SHP77 (cell line): ENCODE measurements at places on chromosomes 2 and 18.

DNA sequence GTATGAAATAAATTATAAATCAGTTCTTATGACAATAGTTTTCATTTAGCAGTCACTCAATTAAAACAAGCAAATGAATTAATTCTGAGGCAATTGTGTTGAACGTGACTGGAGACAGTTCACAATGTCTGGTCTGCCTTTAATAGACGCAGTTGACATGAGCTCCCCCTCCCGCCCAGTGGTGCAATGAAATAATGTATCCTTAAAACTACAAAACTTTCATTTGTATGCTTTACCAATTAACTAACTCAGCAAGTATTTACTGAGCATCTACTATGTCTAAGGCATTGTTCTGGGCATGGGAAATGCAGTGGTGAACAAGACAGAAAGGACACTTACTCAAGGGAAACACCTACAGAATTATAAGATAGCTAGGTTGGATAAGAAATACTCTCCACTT, 3.5 kb upstream of the DSC2 start:
- DNase-seq, result no peak

DNA sequence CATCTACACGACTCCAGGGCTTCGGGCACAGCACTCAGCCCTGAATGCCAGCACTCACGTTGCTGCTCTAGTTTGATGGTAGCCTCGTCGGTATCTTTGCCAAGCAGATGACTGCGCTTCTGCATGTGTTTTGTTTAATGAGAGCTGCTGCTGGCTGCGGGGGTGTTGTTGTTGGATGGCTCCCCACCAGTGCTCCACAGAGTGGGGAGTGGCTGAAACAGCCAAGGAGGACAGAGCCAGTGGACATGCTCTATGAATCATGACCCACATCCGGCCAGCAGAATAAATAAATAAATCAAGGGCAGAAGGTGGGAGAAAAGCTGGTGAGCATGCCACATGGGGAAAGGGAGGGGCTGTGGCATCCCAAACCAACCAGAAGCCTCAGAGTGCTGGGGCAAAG, 131.2 kb upstream of the SOX11 start:
- DNase-seq, result peak; percentile 53

DNA sequence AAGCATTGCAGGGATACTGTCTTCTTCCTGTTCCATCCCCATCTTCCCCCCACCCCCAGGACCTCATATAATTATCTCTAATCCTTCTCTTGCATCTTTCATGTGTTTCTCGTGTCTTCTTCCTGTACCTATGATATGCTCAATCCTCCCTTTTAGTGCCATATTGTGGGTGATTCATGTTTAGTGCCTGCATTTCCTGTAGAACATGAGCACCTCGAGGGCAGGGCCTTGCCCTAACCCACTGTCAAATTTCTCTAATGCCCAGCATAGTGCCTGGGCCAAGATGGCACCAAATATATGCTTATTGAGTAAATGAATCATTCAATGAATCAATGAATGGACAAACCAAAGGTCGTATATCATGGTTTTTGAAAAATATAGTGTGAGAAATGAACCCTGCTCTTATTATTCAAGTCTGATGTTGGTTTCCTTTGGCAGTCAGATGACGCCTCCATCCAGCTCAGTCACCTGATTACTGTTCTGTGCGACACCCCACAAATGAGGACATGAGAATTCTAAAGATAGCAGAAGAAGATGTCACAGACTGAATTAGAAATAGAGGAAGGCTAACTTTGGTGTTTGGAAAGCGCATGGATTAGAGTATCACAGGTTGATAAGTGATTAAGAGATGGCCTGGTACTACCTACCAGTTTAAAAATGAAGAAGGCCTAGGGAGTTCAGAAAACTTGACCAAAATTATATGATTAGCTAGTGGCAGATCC, 278.4 kb downstream of the PRKCE start:
- no peak for DNase-seq

DNA sequence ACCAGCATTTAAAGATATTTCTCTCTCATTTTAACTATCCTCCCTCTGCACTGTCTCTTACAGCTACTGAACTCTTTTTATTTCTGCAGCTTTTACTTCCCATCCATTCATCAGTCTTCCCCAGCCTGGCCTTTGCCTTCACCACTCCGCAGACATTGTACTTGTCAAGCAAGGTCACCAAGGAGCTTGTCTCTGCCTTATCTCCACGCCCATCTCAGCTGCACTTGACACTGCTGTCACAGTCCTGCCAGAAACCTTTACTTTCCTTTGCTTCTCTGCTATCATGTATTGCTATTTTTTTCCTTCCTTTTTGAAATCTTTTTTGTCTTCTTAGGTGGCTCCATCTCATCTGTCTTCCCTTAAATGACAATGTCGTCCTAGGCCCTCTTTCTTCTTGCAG, 147.0 kb downstream of the VWC2L start:
- no peak for DNase-seq

DNA sequence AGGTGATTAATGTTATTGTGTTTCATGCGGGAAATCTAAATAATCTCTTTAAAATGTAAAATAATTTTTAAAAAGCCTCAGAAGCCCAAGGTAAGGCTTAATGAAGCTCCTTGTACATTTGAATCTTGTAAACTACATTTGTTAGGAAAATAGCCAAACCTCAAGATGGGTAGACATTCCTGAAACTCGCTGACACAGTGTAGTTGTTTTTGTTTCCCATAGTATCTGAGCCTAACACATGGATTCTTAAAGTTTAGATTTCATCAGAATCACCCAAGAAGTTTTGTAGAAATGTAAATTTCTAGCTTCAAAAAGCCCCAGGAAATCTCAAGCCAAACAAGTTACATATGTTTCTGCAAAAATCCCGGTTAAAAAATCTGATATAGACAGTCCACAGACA, 1221.1 kb upstream of the ACVR2A start:
- DNase-seq, result no peak
